ENCODE measurements at places on chromosomes 2 and 18.
A peak's percentile ranks its signal among the peaks of the same experiment; 100 is the strongest.

DNA sequence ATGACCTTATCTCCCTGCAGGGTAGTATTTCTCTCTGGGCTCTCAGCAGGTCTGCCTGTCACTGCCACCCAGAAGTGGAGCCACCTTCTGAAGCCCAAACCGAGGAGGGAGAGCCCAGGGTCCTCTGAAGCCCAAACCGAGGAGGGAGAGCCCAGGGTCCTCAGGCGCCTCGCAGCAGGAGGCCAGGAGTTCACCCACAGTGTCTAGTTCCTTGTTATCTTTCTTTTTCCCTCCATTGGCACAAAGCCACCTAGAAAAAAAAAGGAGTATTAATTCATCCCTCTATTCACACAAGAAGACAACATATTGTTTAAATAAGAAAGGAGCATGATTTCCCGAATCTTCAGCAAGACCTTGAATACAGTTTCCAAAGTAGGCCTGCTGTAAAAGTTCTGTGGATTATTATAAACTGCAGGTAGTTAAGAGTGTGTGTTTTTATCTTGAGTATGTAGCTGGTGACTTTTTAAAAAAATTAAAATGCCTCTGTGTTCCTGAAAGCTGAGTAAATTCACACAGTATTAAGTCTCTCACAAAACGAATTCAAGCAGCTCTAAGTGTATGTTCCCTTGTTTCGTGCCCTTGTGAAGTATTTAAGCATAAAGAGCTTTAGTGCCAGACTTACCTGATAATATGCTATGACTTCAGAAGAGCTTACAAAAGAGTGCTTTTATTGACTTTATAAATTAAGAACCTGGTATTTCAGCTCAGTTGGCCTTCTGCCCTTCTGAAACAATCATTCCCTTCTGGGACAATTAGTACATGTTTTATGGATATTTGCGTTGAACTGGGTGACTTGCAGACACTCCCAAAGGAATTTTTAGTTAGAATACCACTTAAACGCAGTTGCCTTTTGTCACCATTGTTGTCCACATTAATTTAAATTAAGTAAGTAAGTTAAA, 11.7 kb upstream of the GRHL1 start:
- DNase-seq = no peak

GRCh38 chr2:154912215-154912614, 213.7 kb downstream of the KCNJ3 start:
- no peak for DNase-seq

GRCh38 chr2:39368846-39369245, 68.2 kb downstream of the MAP4K3 start:
- no peak for DNase-seq

DNA sequence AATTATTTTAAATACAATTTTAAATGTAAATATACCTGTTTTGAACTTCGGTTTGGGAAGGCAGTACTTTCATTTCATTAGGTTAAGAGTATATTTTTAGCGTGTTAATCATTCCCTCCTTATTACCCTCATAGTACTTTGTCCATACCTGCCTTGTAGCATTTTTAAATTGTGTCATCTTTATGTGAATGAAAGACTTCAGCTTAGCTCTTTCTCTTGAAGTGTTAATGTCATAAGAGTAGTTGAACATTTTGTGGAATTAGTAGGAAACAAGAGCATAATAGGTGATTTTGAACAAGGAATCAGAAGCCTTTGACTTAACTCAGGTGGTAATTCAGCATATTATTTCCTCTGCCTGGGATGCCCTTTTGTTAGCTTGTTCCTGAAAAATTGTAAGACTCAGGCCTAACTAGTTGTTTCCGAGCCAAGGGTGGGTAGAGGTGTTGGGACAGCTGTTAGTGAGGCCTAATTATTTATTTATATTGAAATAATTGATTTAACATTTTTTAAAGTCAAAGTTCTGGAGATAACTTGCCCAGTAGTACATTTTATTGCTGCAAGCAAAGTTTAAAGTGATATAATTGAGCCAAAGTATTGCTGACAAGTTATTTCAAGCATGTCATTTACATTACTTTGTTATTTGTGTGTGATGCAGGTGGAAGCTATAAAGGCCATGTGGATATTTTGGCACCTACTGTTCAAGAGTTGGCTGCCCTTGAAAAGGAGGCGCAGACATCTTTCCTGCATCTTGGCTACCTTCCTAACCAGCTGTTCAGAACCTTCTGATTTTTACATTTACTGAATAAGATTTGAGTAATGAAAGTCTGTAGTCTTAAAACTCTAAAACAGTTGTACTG, 38.7 kb downstream of the DDX1 start:
- no peak for DNase-seq

DNA sequence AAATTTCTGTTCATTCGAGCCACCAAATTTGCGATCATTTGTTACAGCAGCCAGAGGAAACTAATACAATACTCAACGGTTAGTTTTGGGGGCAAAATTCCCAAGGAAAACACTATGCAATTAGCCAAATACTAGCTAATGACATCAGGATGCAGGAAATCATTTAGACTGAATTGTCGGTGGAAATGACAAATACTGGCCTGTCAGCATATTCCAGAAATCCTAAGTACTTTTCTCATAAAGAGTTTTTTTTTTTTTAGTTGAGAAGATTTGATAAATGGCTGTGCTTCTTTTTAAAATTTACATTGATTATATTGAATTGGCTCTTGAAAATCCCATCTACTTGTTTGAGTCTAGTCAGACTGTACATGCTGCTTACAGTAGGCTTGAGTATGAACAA, 410.1 kb downstream of the SUCLG1 start:
- DNase-seq = no peak

DNA sequence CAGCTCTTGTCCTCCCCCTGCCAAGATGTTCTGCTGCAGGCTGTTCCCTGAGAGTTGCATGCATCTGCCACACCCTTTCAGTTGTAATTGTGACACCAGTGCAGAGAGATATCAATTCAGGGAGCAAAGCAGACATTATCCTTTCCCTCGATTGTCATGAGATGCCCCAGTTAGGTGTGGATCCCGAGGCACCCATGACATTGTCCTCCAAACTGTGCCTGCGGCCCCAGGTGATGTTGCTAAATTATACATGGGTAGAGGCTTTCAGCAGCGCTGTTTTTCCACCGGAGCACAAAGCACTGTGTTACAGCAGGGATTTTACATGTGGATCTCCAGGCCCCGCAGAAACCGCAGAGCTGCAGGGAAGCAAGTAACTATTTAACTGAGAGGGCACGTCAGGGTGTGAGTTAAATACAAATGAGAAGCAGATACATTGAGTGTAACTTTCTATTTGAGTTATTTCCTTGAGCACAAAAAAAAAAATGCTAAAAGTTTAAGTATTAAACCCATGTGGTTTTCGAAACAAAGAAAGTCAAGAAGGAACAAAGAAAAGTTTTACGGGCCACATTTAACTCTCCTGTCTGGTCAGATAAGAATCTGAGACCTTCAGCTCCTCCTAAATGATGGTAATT, 90.3 kb upstream of the BCL2L11 start:
- DNase-seq = no peak

GRCh38 chr2:29921560-29921915, at the start of gene ALK:
TSS of gene ALK (minus strand) at chr2:29921586. CDS start at chr2:29920659, 927 bp downstream.
- peak; percentile 8 for DNase-seq

- DNase-seq = no peak
Observed at GRCh38 chr2:215356948-215357461, 45.1 kb downstream of the ATIC start.

GRCh38 chr18:56221195-56222065, 417.0 kb downstream of the TXNL1 start:
- no peak for DNase-seq

DNA sequence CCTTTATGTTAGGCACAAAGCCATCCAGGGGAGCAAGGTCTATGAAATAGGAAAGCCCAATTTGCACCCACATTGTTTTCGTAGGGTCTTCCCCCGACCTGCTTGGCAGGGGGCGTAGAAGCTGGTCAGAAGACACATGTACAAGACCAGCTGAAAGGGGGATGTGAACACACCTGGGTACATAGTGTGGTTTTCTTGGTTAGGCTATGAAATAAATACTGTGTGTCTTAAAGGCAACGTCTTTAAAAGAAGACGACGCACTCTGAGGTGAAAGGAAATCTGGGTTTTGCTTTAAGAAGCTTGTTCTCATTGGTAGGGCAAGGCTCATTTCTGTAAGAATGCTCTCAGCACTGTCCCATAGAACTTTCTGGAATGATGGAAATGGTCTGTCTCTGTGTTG, 60.0 kb upstream of the KLF7 start:
- no peak for DNase-seq

GRCh38 chr2:10867692-10868420, 43.9 kb upstream of the KCNF1 start:
- no peak for DNase-seq

All from activated CD8-positive, alpha-beta memory T cell treated with anti-CD3 and anti-CD28 coated beads for 1 hour (primary cell).